ENCODE measurements at places on chromosomes 5 and 9.

- DNase-seq, result no peak
These were observed 31.2 kb upstream of the SLC28A3 start for GRCh38 chr9:84371737-84372136.

DNA sequence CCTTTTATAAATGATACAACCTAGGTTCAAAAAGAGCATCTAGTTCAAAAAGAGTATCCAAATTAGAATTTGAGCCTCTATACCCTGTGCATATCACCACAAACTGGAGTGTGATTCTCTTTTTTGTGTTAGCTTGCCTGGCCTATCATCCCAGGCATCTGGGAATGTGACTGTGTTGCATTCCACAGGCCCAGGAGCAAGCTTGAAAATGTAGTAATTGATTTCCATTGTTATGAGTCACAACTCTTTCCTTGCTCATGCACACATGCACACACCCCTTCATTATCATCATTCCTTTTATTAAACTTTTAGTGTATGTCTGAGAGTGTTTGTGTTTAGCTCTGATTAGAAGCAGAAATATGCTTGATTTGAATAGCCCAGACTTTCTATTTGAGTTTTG is 75.2 kb downstream of the FCHO2 start:
- no peak for DNase-seq

DNA sequence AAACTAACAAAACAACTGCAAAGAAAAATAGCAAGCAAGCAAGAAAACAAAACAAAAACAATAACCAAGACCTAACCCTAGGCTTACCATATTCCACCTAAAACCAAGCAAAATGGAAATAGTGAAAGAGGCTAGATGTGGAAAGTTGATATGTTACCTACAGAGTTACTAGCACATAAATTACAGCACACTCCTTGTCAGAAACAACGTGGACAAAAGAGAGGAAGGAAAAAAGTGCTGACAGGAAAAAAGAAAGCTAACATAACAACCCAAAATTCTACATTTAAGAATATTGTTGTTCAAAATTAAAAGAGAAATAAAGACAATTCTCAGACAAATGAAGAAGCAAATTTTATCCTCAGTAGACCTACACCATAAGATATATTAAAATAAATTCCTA is 812.8 kb upstream of the NUDT12 start:
- DNase-seq, result no peak

DNA sequence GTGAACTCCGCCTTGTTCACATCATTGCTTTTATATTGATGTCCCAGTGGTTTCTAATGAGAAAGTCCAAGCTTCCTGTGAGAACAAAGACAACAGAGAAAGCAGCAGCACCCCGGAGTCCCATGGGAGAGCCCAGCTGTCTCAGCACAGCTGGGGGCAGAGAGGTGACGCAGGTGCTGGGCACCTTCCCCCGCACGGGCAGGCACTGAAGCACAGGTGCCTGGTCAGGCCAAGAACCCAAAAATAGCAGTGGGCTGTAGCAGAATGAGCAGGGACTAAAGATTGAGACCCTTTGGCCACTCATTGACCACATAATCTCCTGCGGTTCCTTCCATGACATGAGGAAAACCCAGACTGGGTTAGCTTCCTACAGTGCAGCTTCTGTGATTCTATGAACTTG is 18.8 kb downstream of the SRD5A1 start:
- DNase-seq, result no peak

- DNase-seq, result no peak
These were observed 72.6 kb upstream of the IL12B start for GRCh38 chr5:159402856-159403255.

GRCh38 chr5:132272311-132273210 is 15.1 kb downstream of the PDLIM4 start:
- peak; percentile 45 for DNase-seq

DNA sequence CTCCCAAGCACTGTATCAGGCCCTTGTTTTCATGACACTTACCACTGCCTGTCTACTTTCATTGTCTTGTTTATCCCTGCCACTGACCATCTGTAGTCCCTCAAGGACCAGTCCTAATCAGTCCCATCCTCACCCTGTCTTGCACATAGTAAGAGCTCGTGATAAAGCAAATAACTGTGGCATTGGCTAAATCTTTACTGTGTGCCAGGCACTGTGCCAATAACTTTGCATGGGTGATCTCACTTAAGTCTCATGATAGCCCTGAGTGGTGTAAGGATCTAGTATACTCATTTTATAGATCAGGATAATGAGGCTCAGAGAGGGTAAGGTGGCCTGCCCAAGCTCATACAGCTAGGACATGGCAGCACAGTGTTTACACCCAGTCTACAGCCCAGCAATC is 5.6 kb downstream of the CDX1 start:
- no peak for DNase-seq

GRCh38 chr5:135050244-135050767 is 16.3 kb upstream of the PITX1 start:
- DNase-seq, result no peak

DNA sequence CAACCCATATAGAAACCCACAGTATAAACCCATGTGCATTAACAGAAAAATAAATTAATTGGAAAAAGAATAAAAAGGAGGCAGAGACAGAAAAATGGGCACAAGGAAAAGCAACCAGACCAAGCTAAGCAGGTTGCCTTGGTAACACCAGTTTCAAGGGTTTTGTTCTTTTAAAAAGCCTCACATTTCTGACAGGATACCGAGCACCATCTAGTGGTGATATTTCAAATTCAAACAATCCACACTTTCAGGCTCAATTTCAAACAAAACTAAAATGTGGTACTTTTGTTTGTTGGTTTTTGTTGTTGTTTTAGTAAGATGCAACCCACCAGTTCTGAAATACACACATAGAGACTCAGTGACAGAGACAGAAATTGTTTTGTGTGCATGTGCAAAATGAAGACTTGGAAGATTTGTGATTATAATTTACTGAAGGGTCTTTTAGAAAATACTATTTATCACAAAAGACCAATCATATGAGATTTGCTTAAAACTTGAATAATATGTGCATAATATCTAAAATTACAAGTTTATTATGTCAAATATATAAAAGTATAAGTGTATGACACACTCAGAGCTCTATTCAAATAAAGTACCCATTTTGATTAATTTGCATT is 318.2 kb downstream of the SLCO4C1 start:
- DNase-seq, result peak; percentile 34

GRCh38 chr9:94719878-94720277 is 6.6 kb upstream of the AOPEP start:
- DNase-seq, result no peak

- DNase-seq, result no peak
These were observed 45.4 kb upstream of the LIFR start for GRCh38 chr5:38601863-38602298.

- DNase-seq, result no peak
These were observed 95.0 kb downstream of the PCSK5 start for GRCh38 chr9:75985515-75985914.

Data from G401 (cell line).